ENCODE measurements at places on chromosomes 1 and 21.
A peak's percentile ranks its signal among the peaks of the same experiment; 100 is the strongest.

GRCh38 chr1:161954466-161954865, 69.2 kb downstream of the OLFML2B start:
- no peak for DNase-seq

DNA sequence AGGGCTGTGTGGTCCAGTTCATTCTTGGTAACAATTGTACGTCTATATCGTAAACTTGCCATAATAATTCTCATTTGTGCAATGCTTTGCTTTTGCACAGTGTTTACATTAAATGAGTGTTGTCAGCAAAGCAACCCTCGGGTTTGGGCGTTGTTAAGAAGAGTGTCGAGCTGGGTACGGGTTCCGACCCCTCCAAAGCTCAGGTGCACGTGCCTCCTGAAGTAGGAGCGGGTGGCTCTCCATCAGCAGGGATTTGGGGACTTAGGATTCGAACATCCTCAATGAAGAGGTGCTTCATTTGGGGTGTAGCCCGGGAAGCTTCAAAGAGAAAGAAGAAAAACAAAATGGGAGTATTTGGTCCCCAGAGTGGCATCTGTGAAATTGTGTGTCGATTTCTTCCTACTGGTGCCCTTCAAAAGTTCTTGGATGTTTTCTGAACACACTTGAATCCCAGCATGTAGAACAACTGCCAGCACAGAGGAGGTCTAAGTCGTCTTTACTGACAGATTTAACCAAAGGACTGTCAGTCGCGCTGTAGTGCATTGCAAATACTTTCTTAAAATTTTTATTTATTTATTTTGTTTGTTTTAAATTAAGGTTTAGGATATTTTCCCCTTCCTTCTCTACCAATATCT, 1.1 kb downstream of the TRIM58 start:
- no peak for DNase-seq

DNA sequence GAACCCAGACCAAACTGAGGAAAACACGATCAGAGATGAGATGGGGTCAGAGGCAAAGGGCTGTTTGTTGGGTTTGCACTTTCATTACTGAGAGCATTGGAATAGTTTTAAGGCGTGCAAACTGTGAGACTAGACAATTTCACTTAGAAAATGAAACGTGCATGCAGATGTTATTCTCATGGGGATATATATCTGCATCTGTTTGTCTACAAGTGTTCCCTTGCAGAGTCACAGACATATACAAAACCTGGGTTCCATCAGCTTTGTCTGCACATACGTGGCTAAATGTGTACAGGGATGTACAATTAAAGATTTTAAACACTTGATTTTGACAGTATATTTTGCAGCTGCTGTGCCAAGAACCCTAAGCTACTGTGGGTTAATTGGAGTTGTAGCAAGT, 355.4 kb downstream of the KIF26B start:
- DNase-seq: no peak

- peak; percentile 56 for DNase-seq
These were observed at the start of gene MPC2 for GRCh38 chr1:167936930-167937708. TSS of gene MPC2 (minus strand) at chr1:167937072. CDS start at chr1:167935841, 1,231 bp downstream.

- DNase-seq: no peak
These were observed 585.6 kb downstream of the PLPP3 start for GRCh38 chr1:55993646-55994318.
